HFFc6 (cell line): ENCODE measurements at places on chromosomes 16 and 17.

GRCh38 chr16:82094942-82095540, 60.0 kb downstream of the HSD17B2 start:
- no peak for DNase-seq

GRCh38 chr17:17902376-17902775, 65.6 kb upstream of the SREBF1 start:
- no peak for DNase-seq

- DNase-seq: no peak
These were observed 5.1 kb upstream of the VPS4A start for GRCh38 chr16:69306031-69306430.

GRCh38 chr17:77867308-77867781, 91.2 kb upstream of the TNRC6C start:
- no peak for DNase-seq

DNA sequence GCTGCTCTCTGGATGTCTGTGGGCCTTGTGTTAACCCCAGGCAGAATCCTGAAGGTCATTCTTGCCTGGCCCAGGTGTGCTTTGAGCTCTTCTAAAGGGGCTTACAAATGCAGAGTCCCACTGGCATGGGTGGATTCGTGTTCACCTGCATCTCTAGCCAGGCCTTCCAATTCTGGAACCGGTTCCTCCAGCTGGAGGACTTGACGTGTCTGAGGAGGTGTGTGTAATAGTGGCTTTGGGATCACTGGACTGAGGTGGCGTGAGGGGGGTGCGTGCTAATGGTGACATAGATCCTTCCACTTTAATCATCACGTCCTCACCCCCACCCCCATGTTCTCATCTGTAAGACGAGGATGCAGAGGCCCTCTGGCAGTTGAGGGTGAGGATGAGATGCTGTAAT, 4.8 kb downstream of the GSE1 start:
- no peak for DNase-seq

DNA sequence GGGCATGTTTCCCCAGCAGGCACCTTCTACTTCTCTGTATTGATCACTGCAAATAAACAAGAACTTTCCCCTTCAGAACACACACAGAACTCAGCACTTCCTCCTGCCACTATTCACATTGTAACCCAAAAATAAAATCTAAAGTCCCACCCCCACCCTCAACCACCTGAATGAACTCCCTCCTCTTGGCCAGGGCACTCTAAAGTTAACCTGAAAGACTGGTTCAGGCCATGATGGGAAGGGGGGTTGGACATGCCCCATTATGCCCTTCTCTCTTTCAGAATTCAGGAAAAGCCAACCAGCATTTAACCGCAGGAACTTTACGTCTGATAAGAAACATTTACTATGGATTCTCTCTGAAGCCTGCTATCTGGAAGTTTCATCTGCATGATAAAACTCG, 27.4 kb upstream of the CCL2 start:
- no peak for DNase-seq

GRCh38 chr16:17154981-17155380, 315.8 kb downstream of the XYLT1 start:
- no peak for DNase-seq

DNA sequence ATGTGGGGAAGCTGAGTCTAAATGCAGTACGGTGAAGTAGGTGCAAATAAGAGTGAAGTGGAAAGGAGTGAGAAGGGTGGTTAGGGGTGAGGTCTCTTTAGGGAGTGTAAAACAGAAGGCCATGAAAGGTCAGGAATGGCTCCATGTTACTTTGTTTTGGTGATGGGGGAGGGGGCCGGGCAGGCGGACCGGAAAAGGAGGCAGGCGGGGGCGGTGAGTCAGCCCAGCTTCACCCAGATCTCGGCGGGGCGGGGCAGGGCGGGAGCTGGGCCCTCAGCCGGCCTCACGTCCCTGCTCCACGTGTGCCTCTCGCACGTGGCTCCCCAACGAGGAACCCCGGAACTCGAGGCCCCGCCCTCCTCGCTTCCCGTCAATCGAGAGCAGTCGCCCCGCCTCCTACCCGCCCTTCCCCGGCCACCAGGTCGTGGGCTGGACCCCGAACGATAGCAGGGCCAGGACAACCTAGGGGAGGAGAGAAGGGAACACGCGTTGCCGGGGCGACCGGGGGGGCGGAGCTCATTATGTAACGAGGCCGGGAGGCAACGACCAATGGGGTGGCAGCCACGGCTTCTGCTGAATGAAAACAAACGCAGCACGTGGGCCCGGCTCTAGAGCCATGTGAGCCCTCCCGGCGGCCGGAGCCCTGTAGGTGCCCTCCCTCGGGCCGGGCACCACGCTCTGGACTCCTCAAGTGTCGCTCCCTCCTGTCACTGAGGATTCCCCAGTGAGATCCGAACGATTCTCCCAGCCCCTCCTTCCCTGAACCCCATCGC, 1.4 kb downstream of the NR1D1 start:
- peak; percentile 99 for DNase-seq

GRCh38 chr17:21119247-21119918, 7.4 kb upstream of the DHRS7B start:
- peak; percentile 44 for DNase-seq
